Fibroblast of skin of abdomen (primary cell): ENCODE measurements at places on chromosomes 16 and 17.

DNA sequence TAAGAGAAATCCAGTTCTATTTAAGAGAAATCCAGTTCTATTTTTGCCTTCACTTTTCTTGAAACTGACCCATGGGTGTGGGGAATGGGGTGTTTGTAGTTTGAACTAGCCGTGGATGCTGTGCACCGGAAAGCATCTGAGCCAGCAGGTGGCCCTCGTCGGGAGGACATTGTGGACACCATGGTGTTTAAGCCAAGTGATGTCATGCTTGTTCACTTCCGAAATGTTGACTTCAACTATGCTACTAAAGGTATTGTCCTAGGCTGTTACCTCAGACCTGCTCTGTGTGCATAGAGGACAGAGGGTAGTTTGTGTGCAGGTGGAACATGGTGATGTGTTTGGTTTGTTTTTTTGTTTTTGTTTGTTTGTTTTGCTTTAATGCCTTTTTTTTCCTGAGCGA is 3.3 kb downstream of the ATXN2L start:
- DNase-seq, result no peak

DNA sequence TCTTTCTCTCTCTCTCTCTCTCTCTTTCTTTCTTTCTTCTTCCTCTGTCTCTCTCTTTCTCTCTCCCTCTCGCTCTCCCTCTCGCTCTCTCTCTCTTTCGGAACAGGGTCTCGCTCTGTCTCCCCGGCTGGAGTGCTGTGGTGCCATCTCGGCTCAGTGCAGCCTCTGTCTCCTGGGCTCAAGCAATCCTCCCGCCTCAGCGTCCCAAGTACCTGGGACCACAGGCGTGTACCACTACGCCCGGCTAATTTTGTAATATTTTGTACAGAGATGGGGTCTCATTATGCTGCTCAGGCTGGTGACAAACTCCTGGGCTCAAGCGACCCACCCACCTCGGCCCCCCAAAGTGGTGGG is 12.7 kb upstream of the KLHDC4 start:
- DNase-seq, result no peak

GRCh38 chr16:19446886-19447285 is 29.2 kb downstream of the TMC5 start:
- no peak for DNase-seq

GRCh38 chr16:368388-369158 is 1.8 kb downstream of the MRPL28 start:
- DNase-seq, result no peak

DNA sequence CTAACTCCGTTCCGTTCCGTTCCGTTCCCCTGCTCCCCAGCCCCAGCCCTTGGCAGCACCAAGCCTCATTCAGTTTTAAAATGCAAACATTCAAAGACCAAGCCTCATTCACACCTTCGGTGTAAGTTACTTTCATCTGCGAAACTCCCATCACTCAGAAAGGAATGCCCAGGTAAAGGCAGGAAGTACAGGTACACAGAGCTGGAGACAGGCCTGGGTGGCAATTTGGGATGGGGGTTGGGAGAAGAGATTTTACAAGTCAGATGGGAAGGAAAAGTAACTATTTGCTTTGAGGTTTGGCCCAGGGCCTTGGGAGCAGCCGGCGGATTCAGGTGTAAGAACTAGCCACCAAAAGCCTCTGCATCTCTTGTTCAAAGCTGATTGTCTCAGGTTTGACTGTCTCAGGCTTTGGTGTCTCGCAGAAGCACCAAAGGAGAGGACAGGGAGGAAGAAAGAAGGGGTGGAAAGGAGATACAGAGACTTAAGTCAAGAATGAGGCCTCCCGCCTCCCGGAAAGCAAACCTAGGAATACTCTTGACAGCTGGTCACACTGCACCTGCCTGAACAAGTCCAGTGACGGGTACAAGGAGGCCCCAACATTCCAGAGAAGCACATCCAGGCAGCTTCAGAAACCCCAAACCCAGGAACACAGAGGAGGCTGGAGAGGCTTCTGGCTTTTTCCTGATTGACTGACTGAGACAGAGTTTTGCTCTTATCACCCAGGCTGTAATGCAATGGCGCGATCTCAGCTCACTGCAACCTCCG is 54.7 kb downstream of the NXN start:
- no peak for DNase-seq

GRCh38 chr17:4733073-4733531 is 1.9 kb downstream of the MED11 start:
- no peak for DNase-seq

GRCh38 chr16:57213462-57213861 is 27.3 kb downstream of the RSPRY1 start:
- DNase-seq, result no peak

DNA sequence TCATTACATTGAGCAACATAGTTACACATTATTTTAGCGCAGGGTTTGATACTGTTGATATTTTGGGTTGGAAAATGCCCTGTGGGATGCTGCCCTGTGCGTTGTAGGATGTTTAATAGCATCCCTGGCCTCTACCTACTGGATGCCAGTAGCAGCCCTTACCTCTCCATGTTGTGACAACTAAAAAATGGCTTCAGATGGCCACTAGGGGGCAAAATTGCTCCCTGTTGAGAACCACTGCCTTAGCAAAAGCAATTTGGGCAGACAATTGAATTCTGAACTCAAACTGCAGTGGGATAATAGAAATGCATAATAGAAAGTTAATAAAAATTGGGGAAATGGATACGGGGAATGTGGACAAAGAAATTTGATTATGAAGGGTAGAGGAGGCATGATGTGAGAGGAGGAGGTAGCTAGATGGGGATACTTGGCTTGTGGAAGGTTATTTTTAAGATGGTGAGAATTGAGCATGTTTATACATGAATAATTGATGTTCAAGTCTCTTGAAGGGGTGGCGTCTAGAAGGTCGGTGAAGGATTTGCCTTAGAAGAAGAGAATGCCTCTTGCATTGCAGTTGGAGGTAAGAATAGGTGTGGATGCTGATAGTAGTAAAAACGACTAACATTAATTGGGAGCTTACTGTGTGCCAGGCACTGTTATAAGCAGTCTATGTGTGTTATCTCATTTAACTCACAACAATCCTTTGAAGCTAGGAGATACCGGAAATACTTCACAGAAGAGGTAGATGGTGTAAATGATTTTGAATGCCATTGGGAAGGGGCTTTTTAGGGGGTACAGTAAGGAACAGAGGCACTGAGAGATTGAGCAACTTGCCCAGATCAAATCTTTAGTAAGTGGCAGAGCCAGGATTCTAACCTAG is 19.0 kb downstream of the HEATR9 start:
- peak; percentile 55 for DNase-seq

DNA sequence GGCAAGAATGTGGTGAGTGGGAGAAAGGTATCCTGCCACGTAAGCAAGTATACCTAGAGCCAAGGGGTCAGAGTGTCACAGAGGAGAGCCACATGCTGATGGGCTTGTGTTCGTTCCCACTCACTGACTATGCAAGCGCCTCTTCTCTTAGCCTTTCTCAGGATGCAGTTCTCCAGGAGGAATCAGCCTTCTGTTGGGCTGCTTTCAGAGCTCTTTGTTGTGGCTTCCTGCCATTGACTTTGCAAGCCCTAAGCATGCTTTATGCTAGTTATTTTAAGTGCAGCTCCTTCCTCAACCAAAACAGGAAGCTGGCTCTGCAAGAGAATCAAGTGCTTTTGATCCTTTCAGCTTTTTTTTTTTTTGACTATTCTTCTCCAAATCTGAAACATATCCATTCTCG is 66.6 kb downstream of the SIAH1 start:
- peak; percentile 76 for DNase-seq

GRCh38 chr17:75130632-75131277 is 787 bp downstream of the NT5C start:
- peak; percentile 70 for DNase-seq

GRCh38 chr16:49713770-49714169 is 142.1 kb downstream of the ZNF423 start:
- no peak for DNase-seq

DNA sequence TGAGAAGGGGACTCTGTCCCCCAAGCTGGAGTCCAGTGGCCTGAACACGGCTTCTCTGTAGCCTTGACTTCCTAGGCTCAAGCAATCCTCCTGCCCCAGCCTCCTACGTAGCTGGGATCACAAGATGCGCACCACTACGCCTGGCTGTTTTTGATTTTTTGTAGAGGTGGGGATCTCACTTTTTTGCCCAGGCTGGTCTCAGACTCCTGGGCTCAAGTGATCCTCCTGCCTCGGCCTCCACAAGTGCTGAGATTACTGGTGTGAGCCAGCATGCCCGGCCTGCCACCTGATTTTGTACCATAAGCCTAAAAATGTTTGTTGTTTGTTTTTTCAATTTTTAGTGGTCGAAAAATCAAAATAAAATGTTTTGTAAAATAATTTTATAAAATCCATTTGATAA is 19.2 kb downstream of the PAFAH1B1 start:
- no peak for DNase-seq

DNA sequence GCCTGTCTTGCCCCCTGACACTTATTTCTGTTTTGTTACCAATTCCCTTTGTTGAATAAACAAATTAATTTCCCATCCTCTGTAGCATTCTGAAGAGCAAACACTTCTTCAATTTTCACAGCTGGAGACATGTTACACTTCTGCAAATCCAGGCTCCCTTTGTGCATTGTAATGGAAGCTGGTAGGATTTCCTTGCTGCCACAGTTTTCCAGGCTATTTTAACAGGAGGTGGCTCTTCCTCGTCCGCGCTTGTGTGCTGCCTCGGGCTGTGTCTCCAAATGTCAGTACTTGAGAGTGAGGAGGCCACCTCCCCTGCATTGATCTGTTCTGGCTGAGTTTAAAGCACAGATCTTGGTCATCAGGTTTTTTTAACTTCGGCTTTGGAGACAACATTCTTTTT is 40.0 kb downstream of the SOST start:
- DNase-seq, result no peak

GRCh38 chr17:21194703-21195102 is 19.3 kb downstream of the TMEM11 start:
- peak; percentile 51 for DNase-seq

GRCh38 chr16:85475233-85475632 is 137.9 kb upstream of the GSE1 start:
- DNase-seq, result no peak

GRCh38 chr17:36545077-36545464 is 352 bp downstream of the GGNBP2 start:
- DNase-seq, result no peak

DNA sequence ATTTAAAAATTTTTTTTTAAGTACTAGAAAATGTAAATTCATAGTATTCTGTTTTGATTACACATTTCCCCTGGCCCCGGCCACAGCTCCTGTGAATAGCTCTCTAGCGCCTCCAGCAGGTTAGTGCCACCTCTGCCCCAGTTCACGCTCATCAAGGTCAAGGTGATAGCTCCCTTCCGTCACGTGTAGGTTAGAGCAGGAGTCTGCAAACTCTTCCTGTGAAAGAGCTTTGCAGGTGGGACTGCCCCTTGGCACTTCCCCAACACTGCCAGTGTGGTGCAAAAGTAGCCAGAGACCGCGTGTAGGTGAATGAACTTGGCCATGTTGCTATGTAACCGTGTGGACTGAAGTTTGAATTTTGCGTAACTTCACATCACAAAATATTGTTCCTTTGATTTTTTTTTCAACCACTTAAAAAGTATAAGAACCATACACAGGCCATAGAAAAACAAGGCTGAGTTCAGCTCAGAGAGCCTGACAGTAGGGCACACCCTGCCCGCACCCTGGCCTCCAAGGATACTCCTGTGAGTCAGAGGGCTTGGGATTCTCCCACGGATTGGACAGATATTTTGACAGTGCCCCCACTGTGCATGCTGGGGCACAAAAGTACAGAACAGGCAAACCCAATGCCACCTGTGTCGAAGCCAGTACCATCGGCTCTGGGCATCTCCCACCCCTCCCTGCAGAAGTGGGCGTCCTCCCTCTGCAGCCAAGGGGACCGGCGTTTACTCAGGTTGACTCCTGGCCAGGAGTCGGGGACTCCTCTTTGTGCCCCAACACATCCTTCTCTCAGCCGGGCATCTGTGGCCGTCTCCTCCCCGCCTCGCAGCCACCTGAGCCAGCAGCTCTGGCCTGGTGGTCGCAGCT is 92.0 kb upstream of the CHMP6 start:
- DNase-seq, result peak; percentile 13

- DNase-seq, result no peak
Observed at GRCh38 chr17:81025741-81026129, 9.2 kb upstream of the BAIAP2 start.

GRCh38 chr17:50044483-50044882 is 11.4 kb upstream of the ITGA3 start:
- no peak for DNase-seq

DNA sequence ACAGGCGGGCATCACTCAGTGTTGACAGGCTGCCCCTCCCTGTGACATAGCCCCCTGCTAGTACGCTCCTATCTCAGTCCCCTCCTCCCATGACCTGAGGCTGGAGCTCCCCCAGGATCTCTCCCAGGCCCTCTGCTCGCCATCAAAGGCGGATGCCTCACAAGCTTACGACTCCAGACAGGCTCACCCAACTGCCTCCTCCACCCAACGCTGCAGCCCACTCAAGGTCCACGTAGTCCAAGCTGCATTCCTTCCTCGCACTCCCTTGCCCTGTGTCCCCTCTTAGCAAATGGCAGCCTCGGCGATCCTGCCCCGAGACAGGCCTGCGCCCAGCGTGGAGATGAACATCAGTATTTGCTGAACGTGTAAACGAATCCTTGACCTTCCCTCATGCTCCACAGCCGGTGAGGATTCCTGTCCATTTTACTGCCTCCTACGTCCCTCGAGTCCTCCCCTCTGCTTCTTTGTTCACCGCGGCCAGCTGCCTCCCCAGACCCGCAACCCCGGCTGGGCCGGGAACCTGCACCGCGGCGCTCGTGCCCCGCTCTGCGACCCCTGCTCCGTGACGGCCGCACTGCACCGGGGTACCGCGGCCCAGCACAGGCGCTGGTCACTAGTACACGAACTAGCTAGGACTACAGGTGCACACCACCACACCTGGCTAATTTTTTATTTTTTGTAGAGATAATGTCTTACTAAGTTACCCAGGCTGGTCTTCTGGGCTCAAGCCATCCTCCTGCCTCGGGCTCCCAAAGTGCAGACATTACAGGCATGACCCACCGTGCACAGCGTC is 838 bp upstream of the TMEM97 start:
- no peak for DNase-seq

DNA sequence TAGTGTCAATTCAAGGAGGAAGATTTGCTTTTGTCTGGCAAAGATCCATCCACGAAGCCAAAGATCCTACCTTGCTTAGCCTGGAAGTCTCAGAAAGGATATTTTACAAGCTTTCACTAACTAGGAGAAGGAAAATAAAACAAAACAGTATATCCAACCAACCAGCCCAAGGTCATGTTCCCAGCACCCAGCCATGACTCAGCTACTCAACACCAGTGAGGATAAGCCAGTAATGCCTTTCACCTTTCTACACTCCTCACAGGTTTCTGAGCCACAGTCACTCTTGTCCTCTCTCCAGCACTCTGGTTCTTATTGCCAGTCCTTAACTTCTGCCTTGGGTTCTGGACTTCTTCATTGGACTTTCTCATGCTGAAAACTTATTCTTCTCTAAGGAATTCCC is 116.2 kb downstream of the CDH11 start:
- DNase-seq, result no peak

DNA sequence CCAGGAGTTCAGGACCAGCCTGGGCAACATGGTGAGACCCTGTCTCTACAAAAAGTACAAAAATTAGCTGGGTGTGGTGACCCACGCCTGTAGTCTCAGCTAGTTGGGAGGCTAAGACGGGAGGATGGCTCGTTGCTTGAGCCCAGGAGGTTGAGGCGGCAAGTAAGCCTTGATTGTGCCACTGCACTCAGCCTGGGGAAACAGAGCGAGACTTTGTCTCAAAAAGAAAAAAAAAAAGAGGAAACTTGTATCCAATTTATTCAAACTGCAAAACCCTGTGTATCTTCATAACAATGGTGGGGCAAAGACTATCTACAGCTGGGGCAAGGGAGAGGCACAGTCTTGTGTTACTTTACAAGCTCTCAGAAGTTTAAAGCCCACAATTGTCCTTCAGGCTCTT is 21.5 kb downstream of the GRB7 start:
- no peak for DNase-seq

GRCh38 chr17:49217651-49218413 is 7.3 kb downstream of the ABI3 start:
- DNase-seq, result no peak
